PC-9 (cell line): ENCODE measurements at places on chromosomes 16 and 17. TPM values are rescaled to one million over a fixed set of nuclear protein-coding genes. Genes with fewer than 3 reads are reported as not detected.

INPP5K gene
- total RNA-seq = 41.9 and 42.9 TPM in 2 replicates

DNA sequence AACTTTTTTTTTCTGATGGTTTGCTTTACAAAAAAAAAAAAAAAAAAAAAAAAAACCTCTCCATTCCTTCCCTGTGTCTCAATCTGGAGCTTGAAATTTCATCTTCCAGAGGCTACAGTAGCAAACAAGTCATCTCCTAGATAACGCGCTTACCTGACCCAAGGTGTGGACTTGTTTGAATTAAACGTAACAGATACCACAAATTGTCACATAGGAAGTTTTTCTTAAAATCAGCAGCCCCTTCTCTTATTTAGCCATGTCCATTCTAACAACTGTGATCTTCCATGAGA, 2.0 kb downstream of the STAT5B start:
- H3K36me3 ChIP-seq = no peaks in the 10 kb centered on the region
- no peaks in the 10 kb centered on the region for H3K27me3 ChIP-seq
- peaks cover 24% of the 10 kb centered on the region for H3K4me1 ChIP-seq
- 0 out of 2 replicates have a peak overlapping the region, but pooled peaks have one; percentile 83 for H3K4me3 ChIP-seq

DNA sequence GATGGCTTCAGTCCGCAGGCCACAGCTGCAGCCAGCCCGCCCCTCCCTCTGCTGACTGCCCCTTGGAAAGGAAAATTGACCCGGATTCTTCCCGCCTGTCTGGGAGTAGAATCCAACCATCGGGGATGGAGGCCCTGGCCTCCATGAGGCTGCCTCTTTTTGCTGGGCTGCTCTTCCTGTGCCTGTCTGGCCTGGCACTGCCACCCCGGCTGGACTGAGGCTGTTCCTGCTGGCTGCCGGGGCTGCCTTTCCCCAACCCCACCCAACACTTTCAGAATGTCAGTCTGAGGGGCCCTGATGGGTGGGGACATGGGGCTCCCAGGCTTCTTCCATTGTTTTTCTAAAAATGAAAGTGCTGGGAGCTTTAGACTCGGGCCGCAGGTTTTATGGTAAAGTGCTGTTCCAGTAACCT, 7.3 kb downstream of the BAHCC1 start:
- H3K27me3 ChIP-seq = no peaks in the 10 kb centered on the region
- H3K4me1 ChIP-seq = peaks cover 5% of the 10 kb centered on the region; the same call in 1 of the 2 replicates
- no peak overlapping the region for H3K27ac ChIP-seq
- no peak overlapping the region for H3K4me3 ChIP-seq
- H3K36me3 ChIP-seq = no peaks in the 10 kb centered on the region

GRCh38 chr17:82929011-82929622, 89.3 kb upstream of the ZNF750 start:
- no peaks in the 10 kb centered on the region for H3K27me3 ChIP-seq
- H3K4me3 ChIP-seq = no peak overlapping the region
- no peaks in the 10 kb centered on the region for H3K4me1 ChIP-seq

DNA sequence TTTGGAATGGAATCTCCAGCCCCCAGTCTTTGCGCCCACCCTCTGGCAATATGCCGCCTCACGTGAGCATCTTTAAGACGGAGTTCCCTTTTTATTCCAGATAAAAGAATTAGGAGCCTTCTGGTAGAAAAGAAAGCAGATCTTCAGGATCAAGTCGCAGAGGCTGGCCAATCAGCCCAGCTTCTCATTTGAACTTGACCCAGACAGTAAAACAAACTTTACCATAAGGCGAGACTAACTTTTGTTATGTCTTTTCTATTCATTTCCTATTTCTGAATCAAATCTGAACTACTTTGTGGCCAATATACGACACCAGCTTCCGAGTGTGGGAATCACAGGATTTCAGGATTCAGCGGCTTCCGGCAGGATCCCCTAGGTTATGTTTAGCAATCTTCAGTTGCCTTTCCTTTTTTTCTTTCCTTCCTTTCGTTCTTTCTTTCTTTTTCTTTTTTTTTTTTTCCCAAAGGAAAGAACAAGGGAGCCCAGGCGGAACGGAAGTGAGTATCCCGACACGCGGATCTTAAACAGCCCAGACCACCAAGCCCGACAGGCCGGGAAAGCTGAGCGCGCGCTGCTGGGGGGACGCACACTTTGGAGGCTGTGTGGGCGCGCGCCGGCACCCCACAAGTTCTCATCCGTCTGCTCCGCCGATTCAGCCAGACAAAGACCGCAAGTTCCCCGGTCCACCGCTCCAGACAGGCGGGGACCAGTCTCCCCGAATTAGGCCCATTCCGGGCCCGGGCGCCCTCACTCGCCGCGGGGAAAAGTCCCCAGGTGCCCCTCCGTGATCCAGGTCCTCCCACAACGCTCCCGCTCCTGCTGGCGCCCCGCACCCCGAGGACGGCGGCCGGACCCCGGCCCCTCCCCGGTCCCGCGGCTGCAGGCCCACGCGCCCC, 633 bp downstream of the TBC1D16 start:
- no peak for DNase-seq
- H3K36me3 ChIP-seq = no peaks in the 10 kb centered on the region
- H3K27me3 ChIP-seq = no peaks in the 10 kb centered on the region

GRCh38 chr17:6677158-6677831, 25.7 kb downstream of the C17orf100 start:
- DNase-seq = no peak
- no peak overlapping the region for H3K4me3 ChIP-seq
- H3K27ac ChIP-seq = no peak overlapping the region
- no peaks in the 10 kb centered on the region for H3K27me3 ChIP-seq
- H3K4me1 ChIP-seq = no peaks in the 10 kb centered on the region

DNA sequence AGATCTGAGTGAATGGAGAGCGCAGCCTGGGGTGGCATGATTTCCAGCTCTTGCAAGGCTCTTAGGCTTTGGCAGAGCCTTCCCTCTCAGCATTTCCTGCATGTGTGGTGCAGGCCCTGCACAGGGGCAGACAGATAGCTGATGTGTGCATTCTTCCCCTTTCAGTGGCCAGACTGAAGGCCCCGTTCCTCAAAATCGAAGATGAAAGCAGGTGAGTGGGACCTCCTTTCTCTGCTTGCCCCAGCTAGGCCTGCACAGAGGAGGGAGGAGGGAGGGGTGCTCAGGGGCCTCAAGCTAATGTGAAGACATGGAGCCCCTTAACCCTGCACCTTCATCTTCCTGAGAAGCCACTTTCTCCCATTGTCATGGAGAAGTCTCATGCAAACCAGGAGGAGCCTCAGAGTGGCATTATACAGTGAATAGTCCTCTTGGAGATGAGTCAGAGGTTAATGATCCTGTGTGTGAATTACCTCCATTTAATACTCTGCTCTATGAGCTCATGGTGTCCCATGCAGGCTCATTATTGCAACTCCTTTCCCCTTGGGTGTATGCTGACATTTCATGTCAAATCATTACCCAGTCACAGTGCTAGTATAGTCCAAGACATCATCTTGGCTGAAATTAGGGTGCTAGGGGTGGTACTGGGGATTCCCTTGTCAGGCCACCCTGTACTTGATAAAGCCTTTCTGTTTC, 20.4 kb upstream of the ADAM11 start:
- no peak overlapping the region for H3K4me3 ChIP-seq
- no peaks in the 10 kb centered on the region for H3K36me3 ChIP-seq
- no peaks in the 10 kb centered on the region for H3K4me1 ChIP-seq
- DNase-seq = no peak

GRCh38 chr16:24046442-24046841, 209.7 kb upstream of the CACNG3 start:
- H3K4me3 ChIP-seq = no peak overlapping the region
- H3K27ac ChIP-seq = no peak overlapping the region
- no peaks in the 10 kb centered on the region for H3K4me1 ChIP-seq
- no peaks in the 10 kb centered on the region for H3K36me3 ChIP-seq
- DNase-seq = no peak

DNA sequence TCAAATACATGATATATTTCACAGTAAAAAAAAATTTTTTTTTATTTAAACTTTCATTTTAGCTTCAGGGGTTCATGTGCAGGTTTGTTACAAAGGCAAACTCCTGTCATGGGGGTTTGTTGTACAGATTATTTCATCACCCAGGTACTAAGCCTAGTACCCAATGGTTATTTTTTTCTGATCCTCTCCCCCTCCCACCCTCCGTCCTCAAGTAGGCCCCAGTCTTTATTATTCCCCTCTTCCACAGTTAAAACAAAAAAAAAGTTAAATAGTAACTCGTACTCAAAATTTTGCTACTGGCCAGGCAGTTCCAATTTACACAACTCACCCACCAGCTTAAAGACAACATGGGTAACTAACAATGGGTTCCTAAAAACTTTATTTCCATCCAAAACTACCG, 63.9 kb downstream of the WDR59 start:
- H3K4me1 ChIP-seq = no peaks in the 10 kb centered on the region
- no peak overlapping the region for H3K4me3 ChIP-seq
- no peak for DNase-seq
- no peak overlapping the region for H3K27ac ChIP-seq
- peaks cover 21% of the 10 kb centered on the region for H3K36me3 ChIP-seq

DNA sequence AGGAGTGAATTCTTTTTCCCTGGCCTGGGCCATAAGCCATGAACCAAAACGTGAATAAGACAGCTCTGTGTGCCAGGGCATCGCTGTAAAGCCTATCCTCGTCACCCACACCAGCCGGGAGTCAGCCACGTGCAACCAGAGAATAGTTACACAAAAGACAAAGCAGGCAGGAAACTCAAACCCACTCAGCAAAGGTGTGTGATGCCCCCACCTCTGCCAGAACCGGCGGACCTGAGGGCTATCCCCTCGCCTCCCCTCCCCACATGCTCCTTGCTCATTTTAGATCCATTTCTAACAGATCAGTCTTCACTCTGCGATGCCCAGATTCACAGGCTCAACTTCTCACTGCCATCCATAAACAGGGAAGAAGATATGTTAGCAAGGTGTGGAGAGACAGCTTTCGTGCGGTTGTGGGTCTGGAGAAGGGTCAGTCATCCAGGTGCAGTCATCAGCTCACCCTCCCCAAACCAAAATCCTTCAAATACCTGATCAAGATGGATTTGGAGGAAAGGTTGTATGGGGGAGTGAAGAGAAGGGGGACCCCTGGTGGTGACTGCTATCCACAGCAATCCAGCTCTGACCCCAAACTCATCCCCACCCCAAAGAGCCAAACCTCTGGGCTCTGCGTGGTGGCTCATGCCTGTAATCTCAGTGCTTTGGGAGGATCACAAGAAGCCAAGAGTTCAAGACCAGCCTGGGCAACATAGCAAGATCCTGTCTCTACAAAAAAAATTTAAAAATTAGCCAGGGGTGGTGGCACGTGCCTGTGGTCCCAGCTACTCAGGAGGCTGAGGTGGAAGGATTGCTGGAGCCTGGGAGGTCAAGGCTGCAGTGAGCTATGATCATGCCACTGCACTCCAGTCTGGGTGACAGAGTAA, 219.2 kb downstream of the C16orf78 start:
- H3K27me3 ChIP-seq = peaks cover 69% of the 10 kb centered on the region
- H3K27ac ChIP-seq = no peak overlapping the region
- H3K4me3 ChIP-seq = no peak overlapping the region
- DNase-seq = no peak
- H3K4me1 ChIP-seq = no peaks in the 10 kb centered on the region
- no peaks in the 10 kb centered on the region for H3K36me3 ChIP-seq

GRCh38 chr16:66751053-66751302, 431 bp downstream of the DYNC1LI2 start:
- peaks cover 14% of the 10 kb centered on the region for H3K4me1 ChIP-seq
- H3K36me3 ChIP-seq = peaks cover 14% of the 10 kb centered on the region; the same call in 1 of the 2 replicates
- H3K27me3 ChIP-seq = no peaks in the 10 kb centered on the region
- DNase-seq = peak; percentile 34
- H3K27ac ChIP-seq = peak overlapping the region; percentile 61

DNA sequence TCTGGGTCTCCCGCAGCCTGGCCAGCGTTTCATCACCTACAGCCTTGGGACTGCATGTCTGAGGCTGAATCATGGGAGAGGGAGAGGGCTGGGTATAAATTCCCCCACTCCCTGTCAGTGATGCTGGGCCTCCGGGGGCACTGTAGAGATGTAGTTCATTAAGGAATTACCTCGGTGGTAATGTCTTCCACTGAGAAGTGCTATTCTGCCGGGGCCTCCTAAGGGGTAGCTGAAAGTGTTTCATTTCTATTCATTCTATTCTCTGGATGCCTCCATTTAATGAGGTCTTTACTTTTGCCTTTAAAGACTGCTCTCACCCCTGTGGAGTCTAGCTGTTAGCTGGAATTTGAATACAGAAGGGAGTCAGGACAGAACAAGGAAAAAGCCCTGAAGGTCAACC, 116.4 kb upstream of the HS3ST4 start:
- no peaks in the 10 kb centered on the region for H3K4me1 ChIP-seq
- no peak for DNase-seq
- H3K36me3 ChIP-seq = no peaks in the 10 kb centered on the region
